Pancreas (tissue), 10 donors: ENCODE measurements at places on chromosomes 4 and X.
A peak's percentile ranks its signal among the peaks of the same experiment; 100 is the strongest.

- DNase-seq: no peak
Measured at GRCh38 chr4:182828360-182829025, 88.7 kb downstream of the DCTD start.

- DNase-seq: no peak
Measured at GRCh38 chr4:6909970-6910339, 329 bp downstream of the TBC1D14 start.

DNA sequence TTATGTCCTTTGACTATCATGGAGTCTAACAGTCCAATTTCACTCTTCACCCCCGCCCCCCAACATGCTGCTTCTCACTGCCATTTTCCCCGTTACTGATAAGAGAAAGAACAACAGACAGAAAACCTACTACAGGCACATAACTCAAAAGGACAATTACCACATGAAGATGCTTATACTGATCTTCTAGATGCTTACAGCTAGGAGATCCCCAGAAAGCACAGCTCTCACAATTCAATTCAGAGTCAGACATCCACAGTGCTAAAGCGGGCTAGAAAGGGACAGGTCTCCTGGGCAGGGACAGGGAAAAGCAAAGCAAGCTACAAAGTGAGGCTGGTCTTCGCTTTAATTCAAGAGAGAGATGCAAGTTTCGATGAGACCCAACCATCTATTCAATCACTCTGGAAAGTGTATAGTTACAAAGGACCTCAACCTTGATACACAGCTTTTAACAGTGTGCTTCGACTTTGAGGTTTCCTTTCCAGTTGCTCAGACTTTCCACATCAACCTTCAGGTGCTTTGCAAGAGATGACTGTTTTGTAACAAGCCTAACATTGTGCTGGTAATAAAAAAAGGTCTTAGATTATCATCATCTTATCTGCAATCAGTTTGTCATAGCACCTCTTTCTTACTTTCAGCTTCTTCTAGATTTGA is 60.9 kb downstream of the LEF1 start:
- DNase-seq: no peak

DNA sequence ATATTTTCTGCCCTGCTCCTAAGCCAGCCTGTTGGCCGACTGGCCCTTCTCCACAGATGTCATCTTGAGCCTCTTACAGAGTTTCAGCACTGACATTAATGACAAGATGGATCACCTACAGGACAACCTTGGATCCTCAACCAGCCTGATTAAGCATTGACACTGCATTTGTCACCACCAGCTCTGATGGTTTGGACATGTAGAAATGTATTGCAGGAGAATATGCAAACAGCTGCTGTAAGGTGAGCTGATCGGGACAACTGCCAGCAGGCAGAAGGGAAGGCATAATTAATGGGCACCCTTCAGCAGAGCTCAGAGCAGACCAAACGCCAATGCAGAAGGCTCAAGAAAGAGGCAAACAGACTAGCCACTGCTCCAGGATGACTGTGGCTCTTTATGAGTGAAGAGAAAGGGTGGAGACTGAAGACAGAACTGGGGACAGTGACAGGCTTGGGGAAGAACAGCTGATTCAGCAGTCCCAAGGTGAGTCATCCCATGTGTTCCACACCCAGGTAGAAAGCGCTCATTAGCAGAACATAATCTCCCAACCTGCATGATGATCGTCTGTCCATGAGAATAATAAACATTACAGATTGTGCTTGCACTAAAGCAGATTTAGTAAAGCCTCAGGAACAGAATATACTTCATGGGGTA is 6.7 kb downstream of the CORIN start:
- DNase-seq: no peak

GRCh38 chr4:64814616-64815015 is 405.4 kb upstream of the TECRL start:
- DNase-seq: no peak

DNA sequence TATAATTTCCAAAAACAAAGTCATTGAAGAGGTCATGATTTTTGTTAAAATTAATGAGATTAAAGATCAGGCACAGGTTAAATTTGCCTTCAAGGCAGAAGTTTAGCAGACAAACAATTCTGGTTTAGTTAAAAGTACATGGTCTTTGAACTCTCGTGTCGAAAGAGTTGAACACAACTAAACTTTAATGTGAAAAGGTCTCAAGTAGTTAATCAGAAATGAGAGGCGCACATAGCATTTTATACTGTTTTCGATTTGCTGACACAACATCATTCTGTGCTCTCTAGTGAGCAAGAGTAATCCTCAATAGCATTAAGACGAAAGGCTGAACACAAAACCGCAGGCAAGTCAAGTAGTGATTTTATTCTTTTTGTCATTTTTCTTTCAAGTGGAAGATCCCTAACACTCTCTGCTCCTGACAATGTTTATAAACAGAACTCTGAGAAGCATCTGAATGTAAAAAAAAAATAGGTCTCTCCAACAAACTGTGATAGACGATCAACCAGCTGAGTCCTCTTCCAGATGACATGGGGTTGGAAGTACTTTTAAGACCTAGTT is 49.8 kb downstream of the SH3RF1 start:
- no peak for DNase-seq

DNA sequence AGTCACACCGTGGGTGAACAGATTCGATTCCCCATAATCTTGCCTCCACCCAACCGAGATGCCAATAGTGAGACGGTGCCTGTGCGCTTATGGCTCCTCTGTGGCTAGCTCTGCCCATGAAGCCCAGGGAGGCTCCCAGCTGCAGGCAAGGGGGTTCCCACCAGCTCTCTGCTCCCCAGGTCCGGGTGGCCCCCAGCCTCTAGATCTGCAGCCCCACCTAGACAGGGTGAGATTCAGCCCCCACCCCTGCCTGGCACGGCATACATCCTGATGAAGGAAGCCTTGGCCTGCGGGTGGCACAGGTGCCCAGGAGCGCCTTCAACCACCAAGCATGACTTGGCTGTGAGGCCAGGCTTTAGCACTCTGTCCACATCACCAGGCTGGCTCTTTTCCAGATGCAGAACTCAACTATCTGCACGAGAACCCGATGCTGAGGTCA is 40.6 kb downstream of the WDR1 start:
- no peak for DNase-seq

DNA sequence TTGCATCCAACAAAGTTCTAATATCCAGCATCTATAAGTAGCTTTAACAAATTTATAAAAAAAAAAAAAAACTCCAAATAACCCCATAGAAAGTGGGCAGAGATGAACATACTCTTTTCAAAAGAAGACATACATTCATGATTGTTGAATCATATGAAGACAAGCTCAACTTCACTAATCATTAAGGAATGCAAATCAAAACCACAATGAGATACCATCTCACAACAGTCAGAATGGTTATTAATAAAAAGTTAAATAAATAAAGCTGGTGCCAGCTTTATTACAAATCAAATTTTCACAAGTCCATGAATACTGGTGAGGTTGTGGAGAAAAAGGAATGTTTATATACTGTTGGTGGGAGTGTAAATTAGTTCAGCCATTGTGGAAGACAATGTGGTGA is 592.0 kb downstream of the IQCM start:
- DNase-seq: no peak

DNA sequence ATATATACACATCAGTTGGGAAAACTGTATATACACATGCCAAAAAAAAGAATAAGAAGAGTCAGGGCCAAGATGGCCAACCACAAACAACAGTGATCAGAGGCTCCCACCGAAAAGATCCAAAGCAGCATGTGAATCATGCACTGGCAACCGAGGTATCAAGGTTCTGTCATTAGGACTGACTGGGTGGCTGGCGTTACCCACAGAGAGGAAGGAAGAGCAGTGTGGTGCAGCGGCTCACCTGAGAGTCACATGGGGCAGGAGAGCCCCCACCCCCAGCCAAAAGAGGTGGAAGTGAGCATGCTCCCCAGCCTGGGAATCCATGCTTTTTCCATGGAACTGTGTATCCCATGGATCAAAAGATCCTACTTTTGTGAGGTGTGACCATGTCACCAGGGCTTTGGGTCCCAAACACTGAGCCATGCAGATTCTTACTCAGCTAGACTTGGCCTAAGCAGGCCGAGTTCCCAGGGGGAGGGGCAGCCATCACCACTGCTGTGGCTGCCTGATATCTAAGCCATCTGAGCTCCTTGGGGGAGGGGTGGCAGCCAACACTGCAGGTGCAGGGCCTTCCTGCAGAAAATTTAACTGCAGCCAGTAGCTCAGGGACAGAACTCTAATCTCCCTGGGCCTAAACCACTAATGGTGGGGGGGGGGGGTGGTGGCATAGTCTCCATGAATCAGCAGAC is 52.8 kb downstream of the P2RY10 start:
- DNase-seq: no peak

DNA sequence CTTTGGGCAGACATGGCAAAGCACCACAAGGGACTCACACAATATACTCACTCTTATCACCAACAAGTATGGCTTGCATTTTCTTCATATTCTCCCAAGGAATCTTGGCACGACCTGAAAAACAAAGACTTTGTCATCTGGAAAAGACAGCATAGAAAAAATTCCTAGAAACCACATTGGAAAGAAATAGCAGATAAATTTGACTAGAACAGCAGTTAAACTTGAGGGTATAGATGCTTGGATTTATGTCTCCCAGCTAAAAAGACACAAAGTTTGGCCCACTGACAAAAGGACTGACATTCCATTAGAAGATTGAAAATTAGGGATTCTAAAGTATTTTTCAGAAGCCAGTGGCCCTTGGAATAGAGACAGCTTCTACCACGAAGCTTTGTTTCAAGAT is 6.9 kb upstream of the VEGFC start:
- no peak for DNase-seq

GRCh38 chr4:118994030-118994429 is 105.4 kb downstream of the SYNPO2 start:
- no peak for DNase-seq

- DNase-seq: no peak
Measured at GRCh38 chrX:121146059-121146628, 98.7 kb downstream of the GLUD2 start.

DNA sequence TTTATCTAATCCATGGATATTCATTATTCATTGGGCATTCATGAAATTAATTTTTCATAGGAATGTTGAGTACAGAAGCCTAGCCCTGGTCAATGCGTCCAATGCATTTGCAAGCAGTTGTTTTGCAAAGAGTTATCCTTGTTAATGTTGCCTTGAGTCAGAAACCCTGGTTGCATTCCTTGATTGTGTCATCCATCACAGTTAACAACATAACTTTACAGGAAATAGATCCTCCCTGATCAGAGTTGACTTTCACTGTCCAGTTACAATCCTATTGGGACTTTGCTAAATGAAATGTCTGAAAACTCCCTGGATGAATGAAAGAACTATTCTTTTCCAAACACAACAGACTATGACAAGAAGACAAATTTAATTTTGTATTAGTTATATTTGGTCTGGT is 924.3 kb upstream of the SLIT2 start:
- DNase-seq: no peak

DNA sequence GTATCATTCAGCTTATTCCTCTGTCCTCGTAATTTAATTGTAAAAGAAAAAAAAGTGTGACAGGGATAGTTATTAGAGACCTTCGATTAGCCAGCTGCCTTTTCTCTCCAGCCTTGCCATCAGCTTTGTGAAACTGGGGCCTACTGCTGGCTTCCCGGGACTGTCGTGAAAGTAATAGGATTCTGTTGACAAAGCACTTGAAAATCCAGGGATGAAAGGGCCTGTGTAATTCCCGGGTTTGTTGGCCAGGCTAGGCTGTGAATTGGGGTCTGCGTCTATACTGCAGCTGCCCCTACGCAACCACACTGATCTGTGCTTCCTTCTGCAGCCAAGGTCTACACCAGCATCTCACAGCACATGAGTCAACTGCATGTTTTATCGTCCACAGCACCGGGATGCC is 120.4 kb upstream of the SCML1 start:
- DNase-seq: no peak

GRCh38 chr4:185244763-185245162 is 35.4 kb downstream of the SNX25 start:
- DNase-seq: no peak

- DNase-seq: peak; percentile 61
Measured at GRCh38 chrX:72308566-72309296, 3.0 kb upstream of the CITED1 start.

- no peak for DNase-seq
Measured at GRCh38 chr4:3337357-3337732, 44.5 kb downstream of the RGS12 start.

DNA sequence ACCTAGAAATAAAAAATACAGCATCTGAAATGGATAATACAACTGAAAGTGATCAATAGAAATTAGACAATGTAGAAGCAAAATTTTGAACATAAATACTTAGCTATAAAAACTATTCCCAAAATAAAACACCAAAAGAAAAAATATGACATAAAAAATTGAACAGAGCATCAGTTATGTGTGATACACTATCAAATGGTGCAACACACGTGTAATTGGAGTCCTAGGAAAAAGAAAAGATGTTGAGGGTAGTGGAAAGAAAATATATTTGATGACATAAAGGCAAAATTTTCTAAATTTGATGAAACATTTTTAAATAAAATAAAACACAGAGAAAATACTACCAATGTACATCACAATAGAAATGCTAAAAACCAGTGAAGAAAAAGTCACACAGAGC is 63.1 kb downstream of the NPY2R start:
- no peak for DNase-seq

- DNase-seq: no peak
Measured at GRCh38 chr4:129326571-129327460, 230.9 kb downstream of the C4orf33 start.

DNA sequence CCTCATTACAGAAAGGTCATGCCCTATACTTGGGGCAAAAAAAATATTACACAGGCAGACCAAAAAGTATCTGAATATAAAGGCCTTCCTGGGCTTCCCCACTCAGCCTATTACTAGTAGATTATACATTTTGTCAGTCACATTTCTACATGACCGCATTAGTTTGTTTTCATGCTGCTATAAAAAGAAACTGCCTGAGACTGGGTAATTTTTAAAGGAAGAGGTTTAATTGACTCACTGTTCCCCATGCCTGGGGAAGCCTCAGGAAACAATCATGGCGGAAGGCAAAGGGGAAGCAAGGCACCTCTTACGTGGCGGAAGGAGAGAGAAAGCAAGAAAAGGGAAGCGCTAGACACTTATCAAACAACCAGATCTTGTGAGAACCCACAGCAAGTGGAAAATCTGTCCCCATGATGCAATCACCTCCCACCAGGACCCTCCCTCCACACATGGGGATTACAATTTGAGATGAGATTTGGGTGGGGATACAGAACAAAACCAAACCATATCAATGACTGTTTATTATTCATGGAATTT is 1312.0 kb downstream of the PCDH7 start:
- DNase-seq: no peak

DNA sequence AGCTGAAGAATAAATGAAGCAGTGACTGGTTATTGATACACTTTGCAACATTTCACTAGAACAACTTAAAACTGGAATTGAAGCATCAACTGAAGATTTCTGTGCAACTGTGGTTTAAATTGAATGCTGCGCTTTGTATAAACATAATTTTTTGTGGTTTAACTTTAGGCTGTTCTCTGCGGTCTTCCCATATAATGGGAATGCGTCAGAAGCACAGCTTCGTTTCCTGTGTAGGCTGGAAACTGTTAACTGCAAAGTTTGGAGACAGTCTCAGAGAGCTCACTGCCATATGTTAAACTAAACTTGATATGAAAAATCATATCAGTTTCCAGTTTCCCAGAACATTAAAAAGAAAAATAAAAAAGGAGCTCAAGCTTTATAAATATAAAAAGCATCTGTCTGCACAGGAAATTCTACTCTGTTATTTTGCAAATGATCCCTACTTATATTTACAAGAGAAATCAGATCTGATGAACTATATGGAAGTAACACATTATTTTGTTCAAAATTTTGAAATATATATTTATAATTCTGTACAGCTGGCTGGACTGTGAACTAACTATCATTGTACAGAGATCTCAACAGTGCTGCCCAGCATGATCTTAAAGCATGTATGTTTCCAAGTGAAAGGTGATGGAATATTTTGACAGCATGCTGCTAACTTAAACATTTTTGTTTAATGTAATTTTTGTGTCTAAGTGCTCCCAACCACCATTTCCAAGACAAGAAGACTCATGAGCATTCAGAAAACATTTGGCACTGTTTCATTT is 139.9 kb downstream of the NDST3 start:
- DNase-seq: no peak
